ENCODE measurements at places on chromosomes 2 and 18. TPM values are rescaled to one million over a fixed set of nuclear protein-coding genes. Genes with fewer than 3 reads are reported as not detected.

ZNF892 gene
- 12.4 TPM for total RNA-seq

GMPPA gene
- 31.3 TPM for total RNA-seq

PLGLB1 gene
- 1.7 TPM for total RNA-seq

GNAL gene
- 1.7 TPM for total RNA-seq

DPP10 gene
- total RNA-seq: 0.15 TPM

NCKAP5 gene
- total RNA-seq: 6.9 TPM

SLC30A3 gene
- 0.59 TPM for total RNA-seq

Data from motor neuron (in vitro differentiated cells).